ENCODE measurements at places on chromosomes 12 and 14.

- DNase-seq: no peak
Observed at GRCh38 chr12:53224897-53225634, 6.9 kb downstream of the RARG start.

GRCh38 chr12:56361487-56362129, 1.0 kb downstream of the APOF start:
- DNase-seq: no peak

GRCh38 chr12:5520831-5521230, 88.9 kb downstream of the NTF3 start:
- DNase-seq: no peak

DNA sequence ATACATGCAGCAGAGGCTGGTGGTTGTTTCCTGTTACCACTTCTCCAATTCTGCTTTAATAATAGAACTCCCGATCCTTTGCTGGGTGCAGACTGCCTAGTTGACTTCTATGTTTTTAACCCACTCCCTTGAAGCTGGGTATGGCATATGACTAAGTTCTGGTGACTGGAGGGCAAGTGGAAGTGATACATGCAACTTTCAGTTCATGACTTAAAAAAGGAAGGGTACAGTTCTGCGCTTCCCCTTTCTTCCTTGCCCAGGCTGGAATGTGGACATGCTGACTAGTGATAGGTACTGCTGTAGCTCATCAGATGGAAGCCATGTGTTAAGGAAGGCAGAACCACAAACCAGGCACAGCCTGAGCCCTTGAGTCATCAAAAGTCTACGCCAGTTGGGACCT, 2.4 kb upstream of the A2M start:
- peak; percentile 92 for DNase-seq

DNA sequence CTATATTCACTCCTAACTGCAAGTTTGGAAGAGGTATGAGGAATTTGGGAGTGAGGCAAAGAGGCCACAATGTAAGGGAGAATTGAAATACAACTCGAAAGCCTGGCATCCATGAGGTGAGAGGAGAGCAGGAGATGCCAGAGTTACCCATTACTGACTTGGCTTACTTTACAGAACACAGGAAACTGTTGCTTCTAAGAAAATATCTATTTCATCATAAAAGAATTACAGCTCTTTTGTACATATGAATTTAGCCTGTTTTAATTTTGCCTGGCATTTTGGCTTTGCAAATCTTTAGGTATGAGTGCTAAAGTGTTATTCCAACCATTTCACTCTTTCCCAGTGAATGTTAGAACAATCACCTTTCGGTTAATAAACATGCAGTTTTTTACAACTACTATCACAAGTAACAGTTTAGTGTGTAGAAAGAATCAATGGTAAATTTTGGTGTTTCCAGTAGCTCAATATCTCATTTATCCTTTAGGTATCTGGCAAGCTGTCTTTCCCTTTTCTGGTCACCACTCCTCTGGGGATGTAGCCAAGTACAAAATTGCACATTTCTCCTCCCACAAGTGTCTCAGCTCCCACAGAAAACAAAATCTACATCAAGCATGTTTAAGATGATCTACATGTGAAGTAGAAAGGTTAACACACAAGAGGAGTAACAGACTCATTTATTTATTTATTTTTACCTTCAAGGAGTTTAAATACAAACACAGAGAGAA, 196.6 kb upstream of the DCN start:
- DNase-seq: no peak

DNA sequence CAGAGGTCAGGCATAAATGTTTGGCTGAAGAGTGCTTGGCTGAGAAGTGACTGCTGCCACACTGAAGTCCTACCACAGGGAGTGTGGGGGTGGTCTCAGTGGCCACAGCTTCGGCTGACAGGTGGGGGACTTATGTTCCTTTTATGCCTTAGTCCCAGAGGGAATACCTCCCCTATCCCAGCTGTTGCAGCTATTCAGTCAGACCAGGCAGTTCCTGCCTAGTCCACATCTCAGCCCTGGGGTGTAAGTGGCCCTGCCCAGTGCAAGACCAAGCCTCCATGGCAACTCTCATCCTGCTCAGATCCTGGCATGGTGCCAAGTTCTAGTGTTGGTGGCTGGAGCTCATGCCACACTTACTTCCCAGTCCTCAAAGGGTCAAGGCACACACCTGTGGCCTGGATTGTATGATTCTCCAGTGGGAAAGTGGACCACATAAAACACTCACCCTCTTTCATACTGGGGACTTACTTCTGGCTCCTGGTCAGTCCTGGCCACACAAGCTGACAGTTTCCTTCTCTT, 161.3 kb upstream of the CAND1 start:
- DNase-seq: no peak

GRCh38 chr12:76158518-76159321, 74.2 kb upstream of the NAP1L1 start:
- DNase-seq: peak; percentile 14

DNA sequence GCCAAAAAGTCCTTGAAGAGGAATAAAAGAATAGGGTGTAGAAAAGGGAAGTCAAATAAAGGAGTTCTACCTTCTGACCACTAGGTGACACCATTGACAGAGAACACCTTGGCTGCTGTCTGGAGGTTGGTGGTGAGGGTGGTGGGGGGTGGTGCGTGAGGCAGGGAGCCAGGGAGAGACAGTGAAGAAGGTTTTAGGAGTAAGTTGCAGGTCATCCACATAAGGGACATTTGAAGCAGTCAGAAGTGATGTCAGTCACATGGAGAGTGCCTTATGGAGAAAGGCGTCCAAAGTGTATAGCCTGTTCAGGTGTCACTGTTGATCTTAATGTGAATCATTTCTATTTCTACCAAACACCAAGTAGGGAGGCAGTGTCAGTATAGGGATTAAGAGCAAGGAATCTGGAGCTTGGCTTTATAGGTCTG, 279.3 kb upstream of the DDHD1 start:
- peak; percentile 29 for DNase-seq

GRCh38 chr14:20332431-20332787, 670 bp downstream of the CCNB1IP1 start:
- no peak for DNase-seq

- no peak for DNase-seq
Observed at GRCh38 chr14:51515611-51516010, 136.1 kb upstream of the FRMD6 start.

GRCh38 chr14:74018586-74019407, at the start of the genes BBOF1 and ENTPD5:
Gene BBOF1, plus strand, starts transcription at chr14:74019349. Its CDS starts 130 bp downstream, at chr14:74019479.
Gene ENTPD5, minus strand, starts transcription at chr14:74019288. Its CDS starts 31,186 bp downstream, at chr14:73988102.
- DNase-seq: peak; percentile 73

DNA sequence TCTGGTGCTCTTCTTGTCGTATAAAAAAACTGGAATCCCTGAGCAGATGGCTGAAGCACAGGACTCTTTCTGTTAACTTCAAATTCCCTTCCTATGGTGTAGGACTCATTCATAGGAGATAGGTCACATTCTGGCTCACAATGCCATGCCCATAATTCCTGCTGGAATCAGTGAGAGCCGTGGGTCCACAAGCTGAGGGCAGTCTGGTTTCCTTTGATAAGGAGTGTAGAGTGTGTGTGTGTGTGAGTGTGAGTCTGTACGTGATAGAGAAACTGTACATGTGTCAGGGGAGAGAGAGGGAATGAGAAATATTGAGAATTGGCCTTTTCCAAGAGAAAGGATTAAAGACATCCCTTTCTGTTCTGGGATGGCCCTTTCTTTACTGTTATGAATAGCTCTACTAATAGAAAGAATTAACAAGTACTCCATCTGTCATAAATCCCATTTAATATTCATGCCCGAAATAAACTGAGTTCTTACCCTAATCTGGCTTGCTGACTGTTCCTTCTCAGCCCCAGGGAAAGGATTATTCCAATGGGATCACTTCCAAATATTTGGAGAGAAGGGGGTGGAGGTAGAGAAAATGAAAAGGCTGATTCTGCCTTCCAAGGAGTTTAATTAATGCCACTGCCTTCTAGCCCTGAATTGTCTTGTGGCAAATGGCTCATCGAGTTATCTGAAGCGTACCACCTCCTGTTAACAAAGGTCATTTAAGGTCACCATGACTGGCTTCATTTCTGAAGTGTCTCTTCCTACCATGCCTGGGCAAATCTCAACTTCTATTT, 79.0 kb downstream of the TMX1 start:
- DNase-seq: no peak

GRCh38 chr14:49950275-49951228, 57.7 kb downstream of the ARF6 start:
- no peak for DNase-seq

GRCh38 chr14:26525085-26525484, 72.7 kb downstream of the NOVA1 start:
- DNase-seq: no peak

DNA sequence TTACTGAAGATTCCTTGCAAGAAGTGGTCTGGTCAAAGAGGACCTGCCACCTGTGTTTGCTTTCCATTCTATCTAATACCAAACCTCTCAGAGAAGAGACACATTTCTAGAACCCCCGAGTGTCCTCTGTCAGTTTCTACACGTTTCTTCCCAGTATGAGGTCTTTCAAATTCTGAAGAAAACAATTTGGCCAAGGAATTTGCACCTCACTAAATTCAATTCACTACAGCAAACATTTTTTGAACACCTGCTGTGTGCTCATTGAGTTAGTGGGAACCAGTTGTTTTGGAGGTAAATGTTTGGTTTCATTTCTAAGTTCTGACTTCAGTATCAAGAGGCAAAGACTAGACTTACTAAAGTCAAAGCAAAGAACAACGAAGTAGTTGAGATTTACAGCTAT, 19.4 kb downstream of the GPR19 start:
- DNase-seq: no peak

DNA sequence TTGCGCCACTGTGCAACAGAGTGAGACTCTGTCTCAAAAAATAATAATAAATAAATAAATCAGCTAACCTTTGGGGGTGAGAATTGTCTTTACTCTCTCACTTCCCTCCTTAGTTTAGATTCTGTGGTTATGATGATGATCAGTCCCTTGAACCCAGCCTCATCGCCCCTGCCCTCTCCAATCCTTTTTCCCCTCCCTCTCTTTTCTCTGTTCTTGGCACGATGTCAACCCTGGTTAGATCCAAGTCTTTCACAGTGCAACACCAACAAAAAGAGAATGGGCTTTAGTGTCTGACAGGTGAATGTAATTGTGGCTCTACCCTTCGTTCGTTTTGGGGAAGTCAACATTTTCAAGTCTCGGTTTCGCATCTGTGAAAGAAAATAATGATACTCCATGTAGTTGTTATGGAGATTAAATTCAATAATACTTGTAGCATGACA, 59.0 kb downstream of the NTN4 start:
- DNase-seq: no peak

- no peak for DNase-seq
Observed at GRCh38 chr14:23399591-23399990, 8.5 kb downstream of the MYH6 start.

DNA sequence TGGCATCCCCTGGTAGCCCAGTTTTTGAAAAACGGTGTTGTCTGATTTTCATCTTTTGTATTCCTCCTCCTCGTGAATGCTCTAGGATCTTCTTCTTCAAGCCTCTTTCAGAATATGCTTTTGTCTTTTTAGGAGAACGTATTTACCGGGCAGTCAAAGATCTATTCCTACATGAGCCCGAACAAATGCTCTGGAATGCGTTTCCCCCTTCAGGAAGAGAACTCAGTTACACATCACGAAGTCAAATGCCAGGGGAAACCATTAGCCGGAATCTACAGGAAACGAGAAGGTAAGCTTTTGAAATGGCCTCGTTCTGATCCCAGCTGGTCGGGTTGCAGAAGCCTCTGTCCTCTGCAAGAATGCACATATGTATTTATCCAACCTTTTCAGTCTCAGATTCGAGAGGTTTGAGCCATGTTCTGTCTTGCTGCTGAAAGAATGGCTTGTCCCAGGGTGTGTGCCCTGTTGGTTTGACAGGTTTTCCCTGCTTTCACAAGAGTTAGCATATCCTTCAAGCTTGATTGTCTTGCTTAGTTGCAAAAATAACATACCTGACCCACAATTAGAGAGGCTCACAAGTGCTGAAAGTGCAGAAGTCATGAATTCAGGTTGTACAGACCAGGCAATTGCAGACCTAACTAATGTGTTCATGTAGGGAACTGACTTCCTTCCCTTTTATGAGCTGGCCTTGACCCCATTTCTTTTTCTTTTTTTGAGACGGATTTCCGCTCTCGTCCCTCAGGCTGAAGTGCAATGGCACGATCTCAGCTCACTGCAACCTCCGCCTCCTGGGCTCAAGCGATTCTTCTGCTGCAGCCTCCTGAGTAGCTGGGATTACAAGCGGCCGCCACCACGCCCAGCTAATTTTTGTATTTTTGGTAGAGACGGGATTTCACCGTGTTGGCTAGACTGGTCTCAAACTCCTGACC, 6.8 kb downstream of the KMT5A start:
- peak; percentile 27 for DNase-seq

GRCh38 chr14:95215094-95215725, 57.9 kb upstream of the DICER1 start:
- DNase-seq: no peak

- DNase-seq: no peak
Observed at GRCh38 chr14:32364941-32365340, 35.8 kb downstream of the AKAP6 start.

- DNase-seq: no peak
Observed at GRCh38 chr14:59677771-59678231, 101.2 kb upstream of the CCDC175 start.

DNA sequence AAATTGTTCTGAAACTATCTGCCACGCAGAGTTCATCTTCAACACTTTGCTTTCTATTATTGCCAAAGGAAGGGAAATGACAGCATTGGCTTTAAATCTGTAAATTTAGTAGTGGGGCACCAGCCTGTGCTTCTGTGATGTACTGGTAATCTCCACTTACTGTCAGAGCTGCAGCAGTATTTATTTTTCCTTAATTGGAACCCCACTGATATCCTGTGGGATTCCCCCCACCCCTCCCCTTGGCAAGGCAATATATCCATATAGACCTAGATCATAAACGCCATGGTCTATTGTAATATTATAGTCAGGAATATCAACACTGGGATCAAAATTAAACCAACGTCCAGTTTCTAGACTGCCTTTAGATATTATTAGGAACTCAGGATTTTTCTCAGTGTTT, 96.7 kb downstream of the RMST start:
- no peak for DNase-seq

DNA sequence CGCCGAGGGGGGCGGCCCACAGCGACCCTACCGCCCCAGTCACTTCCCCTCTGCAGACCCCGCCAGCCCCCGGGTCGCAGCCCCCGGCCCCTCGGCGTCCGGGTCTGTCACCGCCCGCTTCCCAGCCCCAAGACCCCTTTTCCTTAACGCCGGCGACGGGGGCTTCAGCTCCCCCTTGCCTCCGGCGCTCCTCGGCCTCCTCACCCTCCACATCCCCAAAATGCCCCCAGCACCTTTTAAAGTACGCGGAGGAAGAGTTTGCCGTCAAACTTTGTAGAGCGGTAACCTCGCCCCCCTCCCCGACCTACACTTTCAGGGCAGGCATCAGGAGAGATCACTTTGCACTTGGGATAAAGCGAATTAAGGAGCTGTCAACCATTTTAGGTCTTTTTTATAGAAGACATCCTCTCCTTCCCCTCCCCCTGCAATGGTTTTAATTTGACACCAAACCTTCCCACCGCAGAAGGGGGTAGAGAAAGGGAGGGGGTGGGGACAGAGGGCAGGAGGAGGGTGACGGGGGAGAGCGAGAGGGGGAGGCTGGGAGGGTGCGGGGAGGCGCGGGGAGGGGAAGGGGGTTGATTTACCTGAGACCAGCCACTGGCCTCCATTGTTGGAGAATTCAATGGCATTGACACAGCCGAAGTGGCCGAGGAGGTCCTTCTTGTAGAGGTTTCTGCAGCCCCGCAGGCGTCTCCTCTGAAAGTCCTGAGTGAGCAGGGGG, 578 bp downstream of the DCAF5 start:
- DNase-seq: no peak
